Calu3 (cell line): ENCODE measurements at places on chromosomes 1 and 21. TPM values are rescaled to one million over a fixed set of nuclear protein-coding genes. Genes with fewer than 3 reads are reported as not detected.

GRCh38 chr1:34166625-34167361 lies 1.8 kb upstream of the CSMD2 start:
- no peak for DNase-seq

DNA sequence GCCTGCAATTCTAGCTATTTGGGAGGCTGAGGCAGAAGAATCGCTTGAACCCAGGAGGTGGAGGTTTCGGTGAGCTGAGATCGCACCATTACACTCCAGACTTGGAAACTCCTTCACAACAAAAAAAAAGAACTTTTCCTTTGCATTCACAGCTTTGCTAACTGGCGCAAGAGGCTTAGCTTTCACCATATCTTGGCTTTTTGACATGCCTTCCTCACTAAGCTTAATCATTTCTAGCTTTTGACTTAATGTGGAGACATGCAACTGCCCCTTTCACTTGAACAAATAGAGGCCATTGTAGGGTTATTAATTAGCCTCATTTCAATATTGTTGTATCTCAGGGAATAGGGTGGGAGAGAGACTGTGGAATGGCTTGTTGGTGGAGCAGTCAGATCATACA lies 8.7 kb downstream of the KPNA6 start:
- no peak for DNase-seq

DNA sequence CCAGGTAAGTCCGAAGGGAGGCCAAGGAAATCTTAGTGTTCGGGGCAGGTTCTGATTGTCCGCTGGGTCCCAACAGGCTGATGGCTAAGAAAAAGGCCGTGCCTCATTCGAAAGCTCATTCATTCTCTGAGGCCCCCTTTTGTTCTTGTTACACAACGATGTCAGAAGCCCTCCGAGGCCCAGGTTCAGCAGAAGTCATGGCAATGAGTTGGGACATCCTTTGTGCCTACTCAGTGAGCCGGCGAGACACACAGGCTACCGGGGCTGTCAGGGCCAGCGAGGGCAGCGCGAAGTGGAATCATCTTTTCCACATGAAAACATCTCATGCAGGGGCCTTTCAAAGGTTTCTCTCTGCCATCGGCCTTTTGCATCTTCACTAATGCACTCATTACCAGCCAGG lies 49.0 kb upstream of the EFHD2 start:
- no peak for DNase-seq

C1orf53 gene
- total RNA-seq: 11.2 and 14.2 TPM in 2 replicates

GRCh38 chr1:89312572-89312971 lies 39.9 kb upstream of the GBP5 start:
- no peak for DNase-seq

GRCh38 chr1:198937231-198938031 lies 298.6 kb downstream of the PTPRC start:
- DNase-seq: peak; percentile 66

GRCh38 chr1:12096615-12097014 lies 33.5 kb downstream of the TNFRSF8 start:
- no peak for DNase-seq

RAB7B gene
- total RNA-seq: 1.1 and 1.3 TPM in 2 replicates

HPDL gene
- 8.4 and 9.7 TPM in 2 replicates for total RNA-seq

F11R gene
- total RNA-seq: 157 and 173 TPM in 2 replicates

DNA sequence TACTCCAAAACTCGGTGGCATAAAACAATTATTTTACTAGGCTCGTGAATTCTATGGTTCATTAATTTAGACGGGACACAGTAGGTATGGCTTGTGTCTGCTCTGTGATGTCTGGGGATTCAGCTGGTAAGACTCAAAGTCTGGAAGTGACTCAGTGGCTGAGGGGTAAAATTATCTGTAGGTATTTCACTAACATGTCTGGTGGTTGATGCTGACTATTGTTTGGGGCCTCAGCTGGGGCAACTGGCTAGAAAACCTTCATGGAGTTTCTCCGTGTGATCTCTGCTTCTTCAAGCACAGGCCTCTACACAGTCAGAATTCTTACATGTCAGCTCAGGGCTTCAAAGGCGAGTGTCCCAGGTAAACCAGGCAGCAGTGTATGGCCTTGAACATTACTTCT lies 41.2 kb upstream of the KLF17 start:
- no peak for DNase-seq

- no peak for DNase-seq
Measured at GRCh38 chr1:8027748-8028570, 1.9 kb upstream of the ERRFI1 start.

DNA sequence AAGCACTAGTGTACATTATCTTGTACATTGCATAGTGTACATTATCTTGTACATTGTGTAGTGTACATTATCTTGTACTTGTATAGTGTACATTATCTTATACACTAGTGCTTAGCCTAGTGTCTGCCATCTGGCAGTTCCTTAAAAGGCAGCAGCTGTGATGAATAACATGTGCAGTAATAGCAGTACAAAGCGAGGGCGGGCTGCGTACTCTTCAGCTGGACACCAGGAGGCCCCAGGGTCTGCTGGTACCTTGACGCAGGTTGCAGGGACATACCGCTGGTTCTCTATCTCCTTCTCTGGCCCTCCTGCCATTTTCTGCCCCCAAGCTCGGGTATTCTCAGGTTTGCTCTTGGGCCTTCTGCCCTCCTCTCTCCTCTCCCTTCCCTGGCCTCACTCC lies 149.6 kb downstream of the SEC16B start:
- DNase-seq: no peak

TMEM125 gene
- total RNA-seq: 20.7 and 24.4 TPM in 2 replicates

TCHHL1 gene
- total RNA-seq: not detected in 2 replicates
